ENCODE measurements at places on chromosomes 12 and 14.

GRCh38 chr12:80712866-80713265 lies 3.8 kb upstream of the MYF5 start:
- DNase-seq: no peak

DNA sequence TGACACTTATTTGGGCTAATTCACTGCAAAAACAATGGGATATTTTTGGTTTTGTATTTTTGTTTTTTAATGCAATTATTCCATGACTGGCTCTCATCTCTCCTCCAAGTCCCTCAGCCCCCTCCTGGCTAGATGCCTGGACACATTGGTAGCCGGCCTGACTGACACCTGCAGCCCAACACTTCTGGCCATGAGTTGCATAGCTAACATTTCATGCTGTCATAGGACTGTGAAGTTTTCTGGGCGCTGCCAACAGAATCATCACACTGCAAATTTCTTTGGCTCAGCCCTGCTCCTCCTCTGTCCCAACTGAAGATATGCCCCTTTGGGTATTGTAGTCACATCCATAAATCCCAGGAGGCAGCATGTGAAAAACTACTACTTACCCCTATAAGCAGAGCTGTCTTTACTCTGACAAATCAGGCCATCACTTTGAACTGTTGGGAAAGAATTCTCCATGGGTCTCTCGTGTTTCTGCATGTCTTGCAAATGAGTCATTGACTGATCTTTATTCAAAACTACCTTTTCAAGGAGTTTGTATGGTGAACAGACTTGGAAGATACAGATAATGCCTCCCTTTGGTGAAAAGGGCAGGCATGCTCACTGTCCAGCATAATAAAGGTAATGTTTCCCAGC lies 126.7 kb upstream of the LGR5 start:
- no peak for DNase-seq

DNA sequence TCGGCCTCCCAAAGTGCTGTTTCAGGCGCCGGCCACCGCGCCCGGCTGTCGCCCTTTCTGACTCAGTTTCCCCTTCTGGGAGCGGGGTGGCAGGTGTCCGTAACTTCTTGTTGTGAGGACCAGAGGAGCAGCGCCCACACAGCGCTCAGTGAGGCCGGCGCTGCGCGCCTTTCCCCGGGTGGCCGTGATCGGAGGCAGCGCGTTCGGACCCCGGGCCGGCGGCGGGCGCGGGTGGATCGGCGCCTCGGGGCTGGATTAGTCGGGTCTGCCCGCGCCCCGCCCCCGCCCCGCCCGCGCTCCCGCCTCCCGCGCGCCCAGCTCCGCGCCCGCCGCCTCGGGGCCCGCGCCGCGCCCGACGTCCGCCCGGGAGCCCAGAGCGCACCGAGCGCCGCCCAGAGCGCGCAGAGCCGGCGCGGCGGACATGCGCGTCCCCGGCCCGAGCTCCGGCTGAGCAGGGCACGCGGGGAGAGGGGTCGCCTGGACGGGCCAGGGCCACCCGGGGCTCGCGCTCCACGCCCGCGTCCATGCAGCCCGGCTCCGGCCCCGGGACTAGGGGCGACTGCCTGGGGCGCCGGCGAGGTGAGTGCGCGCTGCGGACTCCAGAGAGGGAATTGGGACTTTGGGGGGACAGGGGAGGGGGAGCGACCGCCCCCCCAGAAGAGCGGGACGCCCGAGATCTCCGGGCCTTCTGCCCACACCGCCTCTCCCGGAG lies 50.6 kb downstream of the LRCOL1 start:
- DNase-seq: peak; percentile 65

- no peak for DNase-seq
Observed at GRCh38 chr14:32473464-32473855, 144.4 kb downstream of the AKAP6 start.

- peak; percentile 56 for DNase-seq
Observed at GRCh38 chr12:49580572-49581535, 12.9 kb upstream of the MCRS1 start.

GRCh38 chr14:61350427-61351270 lies 29.3 kb downstream of the PRKCH start:
- DNase-seq: no peak

GRCh38 chr12:6280053-6280469 lies 30.4 kb upstream of the PLEKHG6 start:
- DNase-seq: no peak

DNA sequence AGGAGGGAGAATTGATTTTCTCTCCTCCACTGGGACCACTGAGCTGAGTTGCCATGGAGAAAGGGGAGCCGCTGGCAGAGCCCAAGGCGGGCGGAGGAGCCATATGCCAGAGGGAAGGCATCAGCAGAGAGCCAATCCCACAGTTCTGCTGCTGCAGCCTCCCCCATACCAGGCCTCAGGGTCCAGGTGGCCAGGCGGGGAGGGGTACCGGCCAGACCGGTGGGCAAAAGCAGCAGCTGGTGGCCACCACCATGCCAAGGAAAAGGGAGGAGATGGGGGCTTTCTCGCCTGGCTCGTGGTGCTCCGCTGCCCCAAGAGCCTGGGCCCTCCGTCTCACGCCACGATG lies 72.8 kb downstream of the PITPNM2 start:
- DNase-seq: no peak

DNA sequence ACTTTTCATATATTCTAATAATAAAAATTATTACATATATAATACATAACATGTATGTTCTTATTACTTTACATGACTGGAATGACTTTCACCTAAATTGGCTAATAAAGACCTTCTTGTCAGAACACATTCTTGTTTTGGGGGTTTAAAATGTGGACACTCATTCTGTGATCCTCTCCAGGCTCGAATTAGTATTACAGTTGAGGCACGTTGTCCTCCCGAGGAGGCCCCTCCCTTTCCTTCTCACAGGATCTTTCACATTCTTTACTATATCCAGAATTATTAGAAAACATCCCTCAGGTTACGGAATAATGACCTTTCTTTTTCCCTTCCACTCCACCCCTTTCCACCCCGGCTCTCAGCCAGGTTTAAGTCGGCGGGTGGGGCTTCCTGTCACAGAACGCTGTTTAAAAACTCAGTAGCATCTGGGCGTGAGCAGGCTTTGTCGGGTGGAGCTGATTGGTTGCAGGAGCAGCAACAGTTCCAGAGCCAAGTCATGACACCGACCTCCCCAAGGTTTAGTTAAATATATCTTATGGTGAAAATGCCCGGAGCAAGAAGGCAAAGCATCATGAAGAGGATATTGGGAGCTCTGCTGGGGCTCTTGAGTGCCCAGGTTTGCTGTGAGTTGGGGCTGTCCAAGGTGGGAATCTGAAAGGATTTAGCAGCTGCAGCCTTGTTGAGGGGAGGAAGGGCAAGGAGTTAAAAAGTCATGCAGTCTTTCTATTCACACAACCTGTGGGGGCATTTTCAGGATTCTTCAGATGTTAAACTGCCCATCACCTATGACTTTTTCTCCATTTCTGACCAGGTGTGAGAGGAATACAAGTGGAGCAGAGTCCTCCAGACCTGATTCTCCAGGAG lies 396.7 kb upstream of the OR4E1 start:
- no peak for DNase-seq

GRCh38 chr14:46322730-46323403 lies 328.7 kb downstream of the RPL10L start:
- no peak for DNase-seq

GRCh38 chr12:124445121-124445718 lies 122.2 kb downstream of the NCOR2 start:
- DNase-seq: no peak

DNA sequence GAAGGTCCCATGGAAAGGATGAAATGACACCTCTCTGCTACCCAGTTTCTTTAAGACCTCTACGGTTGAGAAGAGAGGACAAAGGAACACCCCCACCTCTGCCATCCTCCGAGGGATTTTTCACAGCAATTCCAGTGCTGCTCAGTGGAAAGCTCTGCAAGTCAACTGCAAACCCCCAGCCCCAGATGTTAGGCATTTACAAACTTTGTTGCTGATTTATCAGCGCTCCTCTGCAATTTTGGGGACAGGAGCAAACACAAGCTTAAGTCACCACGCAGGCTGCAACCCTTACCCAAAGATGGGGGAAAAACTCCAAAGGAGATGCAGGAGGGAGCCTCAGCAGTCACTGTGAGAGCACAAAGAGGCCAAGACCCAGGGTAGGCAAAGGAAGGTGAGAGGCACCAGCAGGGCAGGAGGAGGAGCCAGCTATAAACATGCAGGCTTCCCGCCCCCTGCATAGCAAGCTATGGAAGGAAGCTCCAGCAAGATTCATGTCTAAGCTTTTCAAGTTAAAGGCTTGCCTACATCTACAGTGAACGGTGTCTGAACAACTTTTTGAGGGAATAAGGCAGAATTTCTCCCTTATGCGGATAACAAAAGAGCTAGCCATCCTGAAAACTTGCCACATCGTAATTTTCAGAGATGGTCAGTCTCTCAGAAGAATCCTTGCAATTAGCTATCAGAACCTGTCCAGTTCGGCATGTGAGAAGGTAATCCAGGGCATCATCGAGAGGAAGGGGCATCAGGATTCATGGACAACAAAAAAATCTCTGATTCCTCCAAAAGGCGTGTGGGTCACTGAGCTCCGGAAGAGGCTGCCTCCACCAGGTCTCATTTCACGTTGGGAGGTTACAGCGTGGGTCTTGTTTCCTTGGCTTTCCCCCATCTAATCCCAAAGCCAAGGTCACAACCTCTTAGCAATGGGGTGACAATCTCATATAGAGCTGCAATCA lies 3.9 kb downstream of the CTDSP2 start:
- no peak for DNase-seq

GRCh38 chr12:2360630-2361170 lies 307.9 kb downstream of the CACNA1C start:
- no peak for DNase-seq

GRCh38 chr12:41211448-41211847 lies 23.3 kb downstream of the PDZRN4 start:
- no peak for DNase-seq

DNA sequence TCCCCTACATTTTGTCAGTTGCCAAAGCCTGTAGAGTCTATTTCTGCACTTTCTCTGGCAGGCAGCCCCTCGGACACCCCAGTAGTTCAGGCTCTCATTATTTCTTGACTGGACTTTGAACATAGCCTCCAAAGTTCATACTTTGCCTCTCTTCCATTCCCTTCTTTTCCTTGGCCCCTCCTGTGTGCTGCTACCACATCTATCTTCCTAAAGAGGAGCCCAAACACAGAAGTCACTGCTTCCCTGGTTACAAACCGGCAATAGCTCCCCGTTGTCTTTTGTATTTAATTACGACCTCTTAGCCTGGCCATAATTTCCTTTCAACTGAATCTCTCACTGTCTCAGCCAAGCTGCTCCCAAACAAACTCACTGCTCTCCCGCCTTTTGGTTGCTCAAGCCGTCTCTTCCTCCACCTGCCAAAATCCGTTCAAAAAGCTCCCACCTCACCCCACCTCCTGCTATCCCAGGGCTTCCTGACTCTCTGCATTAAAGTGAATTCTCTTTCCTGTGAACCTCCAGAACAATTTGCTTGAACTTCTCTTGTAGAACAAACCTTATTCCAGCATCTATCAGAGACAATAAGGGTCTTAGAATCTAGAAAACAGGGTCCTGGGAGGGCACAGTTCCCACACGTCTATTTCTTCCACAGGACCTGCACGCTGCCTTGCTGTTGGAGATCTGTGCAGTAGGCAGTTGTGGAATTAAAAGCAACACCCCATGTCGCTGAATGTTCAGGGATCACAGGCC lies 46.9 kb downstream of the PRMT8 start:
- DNase-seq: no peak

- no peak for DNase-seq
Observed at GRCh38 chr12:24025153-24025798, 75.8 kb upstream of the SOX5 start.

GRCh38 chr12:111693818-111694217 lies 8.0 kb downstream of the ACAD10 start:
- DNase-seq: no peak

DNA sequence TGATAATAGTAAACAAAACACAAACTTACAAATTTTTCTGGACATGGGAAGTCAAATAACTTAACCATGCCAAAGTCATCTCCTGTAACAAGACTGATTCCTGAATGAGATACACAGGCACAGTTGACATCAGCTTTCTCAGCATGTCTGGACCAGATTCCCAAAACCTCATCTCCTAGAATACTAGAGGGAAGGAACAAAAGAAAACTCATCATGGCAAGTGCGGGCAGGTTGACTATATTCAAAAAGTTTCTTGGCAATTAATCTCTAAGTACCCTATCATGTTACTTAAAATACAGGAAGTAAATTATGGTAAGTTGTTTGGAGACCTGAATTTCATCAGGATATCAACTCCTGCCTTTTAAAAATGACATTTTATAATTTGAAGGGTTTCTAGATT lies 53.9 kb downstream of the ZC3H14 start:
- DNase-seq: no peak

GRCh38 chr12:19794116-19794515 lies 354.8 kb downstream of the AEBP2 start:
- no peak for DNase-seq

DNA sequence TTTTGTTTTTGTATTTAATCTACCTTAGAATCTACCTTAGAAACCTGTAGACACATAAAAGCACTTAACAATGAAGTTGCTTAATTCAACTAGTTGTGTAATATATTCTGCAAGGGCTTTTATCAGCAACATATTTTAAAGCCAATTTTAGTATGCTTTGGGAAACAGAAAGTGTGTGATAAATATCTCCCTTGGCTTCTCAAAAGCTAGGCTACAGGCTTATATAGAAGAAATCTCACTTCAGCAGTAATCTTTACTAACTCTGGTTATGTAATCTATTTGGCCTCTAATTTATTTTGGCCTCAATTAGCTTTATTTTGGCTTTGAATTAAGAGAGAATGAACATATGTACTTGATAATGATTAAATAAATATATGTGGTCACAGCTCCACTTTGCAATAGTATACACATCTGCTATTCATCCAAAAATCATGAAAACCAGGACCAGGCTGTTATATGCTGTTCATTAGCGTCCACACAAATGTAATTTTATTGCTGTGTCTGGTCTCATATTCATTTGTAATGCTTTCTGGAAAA lies 37.2 kb downstream of the LRP6 start:
- DNase-seq: no peak

DNA sequence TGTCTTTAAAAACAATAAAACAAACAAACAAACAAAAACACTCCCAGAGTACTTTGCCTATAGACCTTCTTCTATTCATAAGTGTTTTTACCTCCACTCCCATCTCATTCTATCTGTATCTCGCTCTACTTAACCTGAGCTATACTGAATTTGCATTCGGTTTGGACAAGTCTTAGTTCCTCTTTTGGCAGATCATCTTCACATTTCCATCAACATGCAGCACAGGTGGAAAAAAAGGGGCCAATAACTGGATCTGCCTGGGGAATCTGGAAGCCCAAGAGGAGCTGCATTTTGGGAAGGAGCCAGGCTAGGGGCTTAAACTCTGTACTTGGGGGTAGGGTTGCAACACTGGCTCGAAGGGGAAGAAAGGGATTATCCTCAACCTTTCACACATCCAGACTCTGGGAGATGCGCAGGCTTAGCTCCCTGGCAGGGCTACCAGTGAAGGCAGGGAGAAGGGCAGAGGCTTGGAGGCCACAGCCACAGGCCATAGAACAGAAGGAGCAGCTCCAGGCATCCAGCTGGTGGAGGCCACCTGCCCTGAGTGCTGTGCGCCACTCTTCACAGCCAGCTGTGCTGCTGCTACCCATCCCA lies 4.1 kb downstream of the NINJ2 start:
- no peak for DNase-seq
